Astrocyte of the hippocampus (primary cell): ENCODE measurements at places on chromosomes 12 and 14.
A peak's percentile ranks its signal among the peaks of the same experiment; 100 is the strongest.

GRCh38 chr14:57870686-57871457 is 5.0 kb upstream of the SLC35F4 start:
- no peak for DNase-seq

- DNase-seq, result no peak
These were observed 23.1 kb downstream of the SPIC start for GRCh38 chr12:101498252-101498651.

DNA sequence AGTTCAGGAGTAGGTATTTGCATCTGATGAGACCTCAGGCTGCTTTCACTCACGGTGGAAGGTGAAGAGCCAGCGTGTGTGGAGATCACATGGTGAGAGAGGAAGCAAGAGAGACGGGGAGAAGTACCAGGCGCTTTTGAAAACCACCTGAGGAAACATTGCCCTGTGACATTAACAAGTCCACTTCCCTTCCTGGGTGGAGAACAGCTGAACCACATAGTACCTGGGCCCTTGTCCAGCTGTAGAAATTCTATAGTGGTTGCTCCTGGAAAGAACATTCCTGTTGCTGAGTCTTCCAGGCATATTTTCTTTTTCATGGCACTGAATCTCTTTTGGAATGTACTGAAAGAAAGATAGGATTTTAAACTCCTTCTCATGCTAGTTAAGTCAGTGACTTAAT is 87.3 kb upstream of the RIN3 start:
- DNase-seq, result peak; percentile 86

- DNase-seq, result no peak
These were observed 13.0 kb downstream of the HPD start for GRCh38 chr12:121845701-121846100.

- no peak for DNase-seq
These were observed 106.5 kb downstream of the SAMD4A start for GRCh38 chr14:54673193-54674045.

- DNase-seq, result peak; percentile 27
These were observed 174.7 kb downstream of the ESR2 start for GRCh38 chr14:64119500-64119899.

DNA sequence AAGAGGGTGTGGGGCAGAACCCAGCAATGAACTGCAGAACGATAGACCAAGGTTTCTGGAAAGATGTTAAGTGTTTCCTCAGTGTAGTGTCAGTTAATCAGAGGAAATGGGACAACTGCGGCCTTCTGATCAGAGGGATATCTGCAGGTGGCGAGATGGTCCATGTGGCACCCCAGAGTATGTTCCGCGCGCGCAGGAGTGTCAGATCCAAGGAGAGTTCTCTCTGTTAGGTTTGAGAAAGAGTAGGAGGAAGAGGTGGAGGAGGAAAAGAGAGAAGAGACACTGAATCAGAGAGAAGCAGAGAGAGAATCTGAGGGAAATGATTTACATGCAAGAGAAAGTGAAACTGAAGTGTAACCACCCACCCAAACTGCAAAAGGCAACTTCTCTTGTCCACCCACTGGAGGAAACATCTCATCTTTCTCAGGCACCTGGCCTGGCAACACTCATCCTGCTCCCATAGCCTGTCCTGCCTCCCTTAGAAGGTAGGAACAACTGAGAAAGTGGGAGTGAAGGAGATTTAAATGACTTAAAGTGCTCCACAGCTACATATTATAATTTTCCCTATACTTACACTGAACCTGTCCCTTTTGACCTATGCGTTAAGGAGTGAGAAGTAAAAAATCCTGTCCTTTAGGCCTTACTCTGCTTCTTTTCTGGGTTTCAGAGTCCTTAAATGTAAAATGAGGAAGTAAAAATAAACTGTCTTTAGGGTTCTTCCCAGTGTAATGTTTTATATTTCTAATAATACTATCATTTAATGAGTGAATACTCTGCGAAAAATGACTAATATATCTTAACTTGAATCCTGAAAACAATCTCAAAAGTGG is 6.8 kb upstream of the TESPA1 start:
- no peak for DNase-seq
